ENCODE measurements at places on chromosomes 3 and 15.

DNA sequence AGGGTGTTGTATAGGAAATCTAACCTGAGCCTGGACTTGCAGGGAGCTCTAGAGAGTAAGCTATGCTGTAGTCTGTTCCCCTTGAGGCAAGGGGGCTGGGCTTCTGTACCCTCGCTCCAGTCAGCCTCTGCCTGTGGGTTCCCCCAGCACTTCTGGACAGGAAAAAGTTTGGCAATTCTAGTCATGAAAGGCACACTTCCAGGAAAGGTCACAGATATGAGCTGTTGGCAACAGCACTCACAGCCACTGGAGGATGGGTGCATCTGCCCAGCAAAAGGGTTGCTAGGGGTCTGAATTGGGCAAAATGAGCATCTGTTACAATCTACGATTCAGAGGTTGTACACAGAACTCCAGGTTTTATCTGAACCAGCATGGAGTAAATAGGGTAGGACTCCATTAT is 281.2 kb downstream of the ERC2 start:
- no peak for DNase-seq

DNA sequence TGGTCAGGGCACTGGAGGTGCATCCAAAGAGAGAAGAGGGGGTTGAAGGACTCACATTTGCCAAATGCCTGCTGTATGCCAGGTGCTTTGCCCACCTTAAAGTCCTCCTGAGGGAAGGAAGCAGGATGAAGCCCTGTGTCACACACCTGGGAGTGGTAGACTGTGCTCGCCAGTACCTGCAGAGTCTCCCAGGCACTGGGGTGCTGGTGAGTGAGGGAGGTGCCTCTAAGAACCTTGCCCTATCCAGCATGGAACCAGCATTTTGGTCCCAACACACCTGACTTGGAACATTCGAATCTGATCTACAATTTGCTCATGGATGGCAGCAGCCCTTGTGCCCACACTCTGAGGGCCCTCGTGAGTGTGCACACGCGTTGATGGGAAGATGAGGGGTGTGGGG is 76.7 kb downstream of the SEC22A start:
- DNase-seq, result no peak

GRCh38 chr3:154089421-154090420 is 31.5 kb upstream of the ARHGEF26 start:
- peak; percentile 22 for DNase-seq

GRCh38 chr3:184133840-184134745 is 1.1 kb upstream of the EIF2B5 start:
- DNase-seq, result peak; percentile 73

DNA sequence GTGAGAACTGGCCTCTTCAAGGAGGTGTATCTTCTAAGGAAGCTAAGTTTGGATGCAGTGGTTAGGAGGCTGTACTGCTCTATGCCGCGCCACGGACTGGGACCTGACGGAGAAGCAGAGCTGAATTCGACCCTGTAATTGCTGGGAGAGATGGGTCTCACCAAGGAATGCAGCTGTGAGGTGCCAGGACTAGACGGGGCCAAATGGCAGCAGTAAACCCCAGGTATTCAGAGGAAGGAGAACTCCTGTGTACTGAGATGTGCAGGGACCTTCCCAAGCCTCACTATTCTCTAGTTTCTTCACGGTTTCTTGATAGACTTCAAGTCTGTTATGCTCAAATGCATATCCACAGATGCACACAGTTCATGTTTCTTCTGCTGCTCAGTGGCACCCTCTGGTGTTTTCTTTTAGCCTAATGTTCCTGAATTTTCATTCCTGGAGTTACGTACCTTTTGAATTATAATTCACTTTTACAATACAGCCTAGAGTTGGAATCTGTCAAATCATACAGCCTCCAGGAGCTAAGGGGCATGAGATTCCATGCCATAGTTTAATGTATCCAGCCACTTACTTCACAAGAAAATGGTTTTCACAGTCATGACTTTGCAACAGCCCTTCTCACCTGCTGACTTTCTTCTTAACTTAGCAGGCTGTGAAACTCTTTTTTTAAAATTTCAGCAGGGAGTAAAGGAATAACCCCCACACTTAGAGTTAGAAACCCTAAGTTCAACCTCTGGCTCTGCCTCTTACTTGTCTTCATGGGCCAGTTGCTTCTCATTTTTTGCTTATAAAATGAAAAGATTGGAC is 61.8 kb downstream of the GLDN start:
- no peak for DNase-seq

- no peak for DNase-seq
Observed at GRCh38 chr15:92095693-92096092, 242.2 kb downstream of the SLCO3A1 start.

- no peak for DNase-seq
Observed at GRCh38 chr3:170852324-170852723, 17.7 kb downstream of the RPL22L1 start.

DNA sequence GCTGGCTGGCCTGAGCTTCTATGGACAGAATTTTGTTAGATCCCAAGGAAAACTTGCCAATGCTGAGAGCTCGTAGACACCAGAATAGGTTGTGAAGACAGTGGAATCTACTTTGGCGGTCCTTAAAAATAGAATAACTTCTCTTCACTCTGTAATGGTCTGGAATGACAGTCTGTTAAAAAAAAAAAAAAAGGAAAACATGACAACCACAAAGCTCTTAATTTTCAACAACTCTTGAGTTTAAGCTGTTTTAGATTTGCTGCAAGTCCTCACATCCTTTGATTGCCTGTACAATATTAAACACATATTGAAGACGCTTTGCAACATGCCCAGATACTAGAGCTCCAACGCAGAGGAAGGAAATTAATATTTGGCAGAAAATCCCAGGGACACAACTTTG is 122.8 kb upstream of the GALNT15 start:
- DNase-seq, result no peak

DNA sequence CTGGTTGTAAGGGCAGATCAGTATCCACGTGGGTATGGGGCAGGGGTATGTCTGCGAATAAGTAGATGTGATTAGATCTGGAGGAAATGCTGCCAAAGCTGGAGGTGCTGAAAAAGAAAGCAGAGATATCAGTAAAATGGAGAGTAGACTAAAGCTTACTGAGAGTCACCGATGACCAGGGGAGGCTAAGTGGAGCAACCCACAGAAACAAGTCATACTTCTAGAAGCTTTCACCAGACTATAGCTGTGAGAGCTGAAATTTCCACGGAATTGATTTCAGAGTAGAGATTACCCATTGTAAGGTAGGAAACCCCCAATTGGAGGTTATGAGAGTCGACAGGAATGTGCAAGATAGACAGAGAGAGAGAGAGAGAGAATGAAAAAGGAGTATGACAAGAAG is 27.5 kb downstream of the ONECUT1 start:
- no peak for DNase-seq

GRCh38 chr3:67593761-67594234 is 60.6 kb downstream of the SUCLG2 start:
- DNase-seq, result no peak

DNA sequence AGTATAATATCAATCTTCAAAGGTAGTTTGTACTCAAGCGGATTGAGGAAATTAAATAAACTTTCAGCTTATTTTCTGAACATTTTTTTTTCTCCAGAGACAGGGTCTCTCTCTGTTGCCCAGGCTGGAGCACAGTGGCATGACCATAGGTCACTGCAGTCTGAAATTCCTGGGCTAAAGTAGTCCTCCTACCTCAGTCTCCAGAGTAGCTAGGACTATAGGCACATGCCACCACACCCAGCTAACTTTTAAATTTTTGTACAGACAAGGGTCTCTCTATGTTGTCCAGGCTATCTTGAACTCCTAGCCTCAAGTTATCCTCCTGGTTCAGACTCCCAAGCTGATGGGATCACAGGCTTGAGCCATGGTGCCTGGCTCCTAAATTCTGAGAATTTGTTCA is 97.1 kb downstream of the FAIM start:
- no peak for DNase-seq

- no peak for DNase-seq
Observed at GRCh38 chr3:13440204-13440817, 20.2 kb upstream of the NUP210 start.

DNA sequence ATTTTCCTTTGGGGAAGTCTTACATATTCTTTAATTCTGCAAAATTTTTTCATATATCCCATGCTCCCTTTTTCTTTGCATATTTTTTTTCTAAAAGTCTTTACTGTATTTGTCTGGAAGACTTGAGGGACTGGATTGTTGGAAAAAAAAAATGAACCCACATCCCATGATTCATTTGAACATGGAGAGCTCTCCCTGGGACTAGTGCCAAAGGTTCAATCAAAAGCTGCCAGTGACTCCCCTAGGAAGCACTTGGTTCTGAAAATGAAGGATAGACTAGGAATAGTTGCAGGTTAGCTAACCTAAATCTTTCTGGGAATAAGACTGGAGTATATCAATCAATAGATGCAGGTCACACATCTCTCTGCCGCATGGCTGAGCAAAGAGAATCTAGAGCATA is 16.4 kb upstream of the BNC1 start:
- DNase-seq, result no peak

GRCh38 chr15:43930556-43930955 is 103.8 kb downstream of the WDR76 start:
- DNase-seq, result no peak

DNA sequence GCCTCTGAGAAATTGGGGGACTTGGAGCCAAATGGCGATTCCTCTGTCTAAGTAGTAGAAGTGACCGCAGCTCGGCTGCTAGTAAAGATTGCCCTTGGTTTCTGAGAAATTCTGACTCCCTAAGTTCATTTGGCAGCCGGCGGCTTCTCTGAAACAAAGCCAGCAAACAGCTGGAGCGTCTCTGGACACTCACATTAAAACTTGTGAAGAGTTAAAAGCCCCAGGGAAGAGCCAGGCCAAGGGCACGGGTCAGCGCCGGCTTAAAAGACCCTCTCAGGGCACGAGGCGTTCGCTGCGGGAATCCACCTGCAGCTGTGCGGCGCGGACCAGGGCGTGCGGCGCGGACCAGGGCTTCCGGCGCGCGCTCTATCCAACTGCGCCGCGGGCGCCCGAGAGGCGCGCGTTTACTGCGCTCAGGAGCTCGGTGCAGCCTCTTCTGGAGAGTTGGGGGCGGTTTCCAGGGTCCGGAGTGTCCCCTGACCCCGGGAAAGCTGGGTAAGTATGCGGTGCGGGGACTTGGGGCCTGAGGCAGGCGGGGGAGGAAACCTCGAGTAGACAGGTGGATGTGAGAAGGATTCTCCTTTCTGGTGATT is at the start of gene COL6A5:
Gene COL6A5 (plus strand): TSS at position 186 of the 593 bp plus-strand sequence. CDS start 27,967 bp downstream, outside the sequence.
- DNase-seq, result no peak

- no peak for DNase-seq
Observed at GRCh38 chr15:97092656-97093055, 762.2 kb downstream of the NR2F2 start.

GRCh38 chr3:107430996-107431245 is 53.7 kb downstream of the CCDC54 start:
- DNase-seq, result no peak

GRCh38 chr3:140453750-140454149 is 224.1 kb upstream of the TRIM42 start:
- DNase-seq, result no peak

- DNase-seq, result no peak
Observed at GRCh38 chr3:97278506-97278905, 464.1 kb downstream of the EPHA6 start.

DNA sequence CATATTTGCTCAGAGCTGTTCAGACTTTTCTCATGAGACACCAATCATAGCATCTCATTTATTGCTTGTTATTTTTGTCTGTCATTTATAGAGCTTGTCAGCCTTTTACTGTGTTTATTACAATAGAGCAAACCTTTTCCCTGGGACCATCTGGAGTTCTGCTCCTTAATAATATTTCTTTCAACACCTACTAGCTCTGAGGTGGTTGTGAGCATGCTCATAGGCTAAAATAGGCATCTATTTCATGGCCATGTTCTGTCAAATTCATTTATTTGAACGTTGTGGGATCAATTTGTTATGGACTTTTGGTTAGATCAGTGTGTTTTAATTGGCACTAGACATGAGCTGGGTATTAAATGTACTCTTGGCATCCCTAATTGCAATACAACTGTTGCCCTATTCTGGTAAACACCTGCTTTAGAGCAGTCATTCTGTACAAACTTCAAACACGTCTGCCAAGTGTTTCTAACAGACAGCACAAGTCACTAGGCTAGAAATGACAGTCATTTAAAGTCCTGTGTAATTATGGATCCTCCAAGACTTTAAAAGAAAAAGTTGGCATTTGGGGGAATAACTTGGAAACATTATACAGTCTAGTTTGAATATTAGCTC is 766.3 kb downstream of the ZNF385D start:
- DNase-seq, result no peak
